ENCODE measurements at places on chromosomes 6 and 20.

GRCh38 chr6:69819138-69819537 lies 22.3 kb upstream of the LMBRD1 start:
- H3K27ac ChIP-seq: no peak overlapping the region
- no peaks in the 10 kb centered on the region for H3K27me3 ChIP-seq
- H3K4me1 ChIP-seq: peaks cover 22% of the 10 kb centered on the region
- no peak for DNase-seq
- H3K36me3 ChIP-seq: no peaks in the 10 kb centered on the region

DNA sequence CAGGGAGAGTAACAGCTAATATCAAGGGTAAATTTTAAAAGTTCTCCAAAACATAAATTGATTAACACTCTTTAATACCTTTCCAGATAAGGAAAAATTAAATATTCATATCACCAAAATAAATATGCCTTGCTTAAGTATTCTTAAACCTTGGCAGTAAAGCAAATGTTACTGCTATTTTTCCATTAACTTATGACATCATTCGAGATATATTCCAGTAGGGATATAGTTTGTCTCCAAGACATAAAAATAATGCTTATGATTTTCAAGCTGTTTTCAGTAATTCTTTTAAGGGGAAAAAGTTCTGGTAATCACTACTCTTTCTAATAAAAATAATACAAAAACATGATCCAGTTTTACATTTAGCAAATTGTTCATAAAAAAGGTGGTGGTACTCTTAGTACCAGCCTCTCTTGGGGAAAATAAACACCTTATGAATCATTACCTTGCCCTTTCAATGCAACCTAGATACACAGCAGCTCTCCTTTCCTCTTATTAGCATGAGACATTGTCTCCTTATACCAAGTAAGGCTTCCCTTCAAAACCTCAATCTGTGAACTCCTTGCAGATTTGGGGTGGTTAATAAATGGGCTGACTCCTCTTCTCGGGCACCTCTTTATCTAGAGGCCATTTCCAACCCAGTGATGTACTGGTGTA lies 31.5 kb upstream of the LTV1 start:
- no peak overlapping the region for H3K27ac ChIP-seq
- peaks cover 13% of the 10 kb centered on the region for H3K4me1 ChIP-seq
- H3K27me3 ChIP-seq: no peaks in the 10 kb centered on the region
- H3K4me3 ChIP-seq: no peak overlapping the region
- no peak for DNase-seq

- peaks cover 4% of the 10 kb centered on the region for H3K36me3 ChIP-seq
- H3K27me3 ChIP-seq: no peaks in the 10 kb centered on the region
- H3K4me3 ChIP-seq: no peak overlapping the region
- H3K4me1 ChIP-seq: no peaks in the 10 kb centered on the region
- DNase-seq: no peak
Measured at GRCh38 chr20:14566505-14566904, 229.1 kb upstream of the FLRT3 start.

DNA sequence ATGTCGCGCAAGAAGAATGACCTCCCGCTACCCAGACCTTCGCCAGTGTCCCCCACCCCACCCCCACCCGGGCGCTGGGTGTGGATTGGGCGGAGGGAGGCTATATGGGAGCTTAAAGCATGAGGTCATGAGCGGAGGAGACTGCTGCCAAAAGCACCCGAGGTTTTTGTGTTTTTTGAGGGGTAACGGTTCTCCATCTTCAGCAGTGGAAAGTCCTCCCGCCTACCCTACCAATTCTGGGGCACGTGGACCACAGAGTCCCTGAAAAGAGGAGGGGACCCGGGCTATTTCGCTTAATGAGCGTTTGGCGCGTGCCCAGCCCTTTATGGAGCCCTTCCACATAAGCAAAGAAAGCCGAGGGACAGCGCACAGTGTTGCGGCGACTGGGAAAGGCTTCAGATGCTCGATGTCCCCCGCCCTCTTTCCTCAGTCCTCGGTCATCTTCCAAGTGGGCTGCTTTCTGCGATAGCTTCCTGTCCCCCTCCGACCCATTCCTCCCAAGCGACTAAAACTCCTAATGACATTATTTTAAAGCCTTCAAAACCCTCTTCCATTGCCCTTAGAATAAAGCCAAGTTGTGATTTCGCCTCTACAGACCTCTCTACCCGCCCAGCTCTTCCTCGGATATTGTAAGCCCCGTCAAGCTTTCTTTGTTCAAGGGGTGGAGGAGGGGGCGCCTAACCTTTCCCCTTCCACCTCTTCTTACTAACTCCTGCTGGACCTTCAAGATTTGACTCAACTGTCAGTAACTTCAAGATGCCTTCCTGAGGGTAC lies 2.1 kb upstream of the TRERF1 start:
- H3K36me3 ChIP-seq: no peaks in the 10 kb centered on the region
- peaks cover 36% of the 10 kb centered on the region for H3K4me1 ChIP-seq
- H3K4me3 ChIP-seq: peak overlapping the region; percentile 99
- DNase-seq: no peak
- peak overlapping the region; percentile 9 for H3K27ac ChIP-seq

- no peak overlapping the region for H3K27ac ChIP-seq
- peaks cover 7% of the 10 kb centered on the region for H3K27me3 ChIP-seq
- H3K4me3 ChIP-seq: no peak overlapping the region
- peaks cover 5% of the 10 kb centered on the region for H3K36me3 ChIP-seq
Measured at GRCh38 chr20:10110151-10110550, 75.4 kb downstream of the ANKEF1 start.

DNA sequence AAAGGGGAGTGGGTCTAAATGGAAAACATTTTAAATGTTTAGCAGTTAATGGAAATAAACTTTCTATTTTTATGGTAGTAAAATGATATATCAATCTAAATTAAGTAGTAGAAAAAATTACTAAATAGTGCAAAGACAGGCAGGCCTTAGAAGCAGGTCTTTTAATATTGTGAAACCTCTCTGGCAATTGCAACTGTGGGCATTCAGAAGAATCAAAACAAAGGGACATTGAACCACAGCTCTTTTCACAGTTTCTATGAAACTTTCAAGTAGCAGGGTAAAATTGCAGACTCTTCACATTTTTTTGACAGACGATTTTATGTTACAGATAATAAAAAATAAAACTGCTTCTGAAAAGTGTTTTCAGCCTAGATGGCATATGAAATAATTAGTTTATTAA lies 533.7 kb downstream of the BCKDHB start:
- no peak for DNase-seq
- no peak overlapping the region for H3K27ac ChIP-seq
- no peaks in the 10 kb centered on the region for H3K36me3 ChIP-seq
- no peaks in the 10 kb centered on the region for H3K27me3 ChIP-seq
- H3K4me1 ChIP-seq: no peaks in the 10 kb centered on the region

Measured in natural killer cell treated with Interleukin-12 subunit alpha and Interleukin-12 subunit beta and Interleukin-15 and Interleukin-18, amount 100 ng/mL, for 72 hours (primary cell).